ENCODE measurements at places on chromosomes 13 and 19.
A peak's percentile ranks its signal among the peaks of the same experiment; 100 is the strongest.

GRCh38 chr13:105083992-105084391 is 1451.5 kb downstream of the EFNB2 start:
- no peak for DNase-seq

DNA sequence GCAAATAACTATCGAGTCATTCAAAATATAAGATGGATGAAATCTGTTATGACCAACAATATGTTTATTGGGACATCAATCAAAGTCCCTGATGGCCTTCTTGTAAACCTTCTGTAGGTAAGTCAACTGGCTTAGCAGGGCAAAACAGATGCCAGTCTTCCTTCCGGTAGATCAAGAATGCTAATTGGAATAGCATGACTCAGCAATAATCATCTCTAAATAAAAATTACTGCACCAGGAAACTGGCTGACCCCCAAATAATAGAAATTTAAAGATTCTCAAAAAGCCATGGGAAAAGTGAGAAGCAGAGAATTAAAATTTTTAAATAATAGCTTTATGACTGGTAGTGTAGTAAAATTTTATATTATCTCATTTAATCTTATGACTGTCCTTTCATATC is 1005.4 kb downstream of the OLFM4 start:
- no peak for DNase-seq

DNA sequence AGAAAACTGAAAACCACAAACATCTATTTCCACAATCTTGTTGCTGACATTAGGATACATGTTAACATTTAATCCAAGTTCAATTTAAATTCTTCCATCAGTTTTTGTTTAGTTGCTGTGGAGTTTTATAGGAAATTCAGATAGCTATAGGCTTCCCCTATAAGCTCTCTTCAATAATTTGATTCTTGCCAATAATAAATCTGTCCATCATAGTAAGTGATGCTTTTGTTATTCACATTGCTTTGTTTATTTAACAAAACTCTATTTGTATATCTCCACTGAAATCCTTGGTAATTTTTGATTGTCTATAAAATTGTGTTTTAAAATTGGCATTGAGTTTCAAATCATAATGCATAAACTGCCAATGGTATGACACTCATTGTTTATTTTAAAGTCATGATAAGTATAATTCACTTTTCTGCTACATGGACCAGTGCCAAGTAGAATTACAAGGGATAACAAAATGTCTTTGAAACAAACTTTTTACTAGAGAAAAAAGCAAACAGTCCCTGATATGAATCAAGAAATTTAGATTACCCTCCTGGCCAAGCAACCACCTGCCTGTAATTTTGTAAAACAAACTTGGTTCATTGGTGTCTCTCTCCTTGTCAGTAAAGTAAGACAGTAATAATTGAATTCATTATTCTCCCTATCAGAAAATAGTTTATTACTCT is 577.3 kb upstream of the GPC6 start:
- DNase-seq, result no peak

DNA sequence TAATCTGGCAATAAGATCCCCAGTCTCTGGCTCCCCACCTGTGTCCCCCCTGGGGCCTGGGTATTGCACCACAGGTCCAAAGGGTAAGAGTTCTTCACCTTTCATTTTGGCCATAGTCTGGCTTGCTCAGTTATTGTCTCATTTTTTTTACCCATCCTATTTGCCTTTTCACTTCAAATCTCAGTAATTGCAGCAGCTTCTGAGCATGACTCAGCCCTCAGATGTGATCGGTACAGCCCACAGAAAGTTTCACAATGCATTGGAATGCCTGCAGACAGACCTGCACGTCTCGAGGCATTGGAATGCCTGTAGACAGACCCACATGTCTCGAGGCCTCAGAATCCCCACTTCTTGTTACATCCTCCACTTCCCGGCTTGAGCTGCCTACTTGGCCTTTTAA is 173.6 kb downstream of the NUFIP1 start:
- peak; percentile 10 for DNase-seq

- DNase-seq, result no peak
Measured at GRCh38 chr19:9847087-9847671, 12.1 kb downstream of the PIN1 start.
